Activated CD4-positive, alpha-beta T cell treated with anti-CD3 and anti-CD28 coated beads, Interleukin-2, amount 50 U/mL, for 4 hours (primary cell): ENCODE measurements at places on chromosomes 5 and 9.
A peak's percentile ranks its signal among the peaks of the same experiment; 100 is the strongest.

GRCh38 chr9:98193336-98193944 lies 1.0 kb upstream of the CORO2A start:
- DNase-seq = no peak

GRCh38 chr9:134466869-134467616 lies 140.8 kb downstream of the RXRA start:
- no peak for DNase-seq

- no peak for DNase-seq
Observed at GRCh38 chr9:112056996-112057395, 118.1 kb downstream of the SUSD1 start.

GRCh38 chr9:115341426-115341825 lies 223.5 kb upstream of the TNC start:
- no peak for DNase-seq

DNA sequence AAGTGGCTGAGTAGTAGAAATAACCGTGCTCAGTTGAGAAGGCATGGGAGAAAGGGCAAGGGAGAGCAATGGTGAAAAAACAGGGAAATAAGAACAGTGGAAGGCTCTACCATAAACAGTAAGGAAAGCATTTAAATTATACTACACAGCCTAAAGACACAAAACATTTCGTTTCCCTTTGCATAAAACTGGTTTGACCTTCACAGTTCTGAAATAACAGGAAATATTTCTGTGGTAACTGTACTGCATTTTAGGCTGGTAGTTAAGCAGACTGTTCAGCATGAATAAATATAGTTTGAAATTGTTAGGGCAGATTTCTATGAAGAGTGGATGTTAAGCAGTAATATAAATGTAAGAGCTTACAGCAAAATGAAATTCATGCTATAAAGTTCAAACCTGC lies 147.5 kb downstream of the CSNK1G3 start:
- no peak for DNase-seq

DNA sequence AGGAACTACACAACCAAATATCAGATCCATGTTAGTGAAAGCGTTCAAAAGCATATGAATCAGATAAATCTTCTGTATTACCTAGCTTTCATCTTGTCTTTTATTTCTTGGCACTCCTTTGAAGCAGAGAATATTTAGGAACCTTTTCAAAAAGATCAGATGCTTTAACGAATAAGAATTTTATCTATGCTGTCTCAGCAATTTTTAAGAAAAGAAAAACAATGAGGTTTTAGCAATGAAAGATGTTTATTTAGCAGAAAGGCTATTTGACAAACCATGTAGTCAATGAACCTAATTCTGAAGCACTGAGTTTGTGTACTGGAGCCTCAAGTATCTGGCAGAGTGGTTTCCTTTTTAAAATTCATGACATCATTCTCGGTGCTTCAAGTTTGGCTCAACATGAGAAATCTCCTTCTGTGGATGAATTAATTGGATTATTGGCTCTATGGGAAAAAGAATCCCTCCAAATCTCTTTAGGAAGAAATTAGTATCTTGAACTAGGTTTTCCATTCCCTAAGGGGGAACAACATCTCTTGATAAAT lies 534.7 kb downstream of the CAAP1 start:
- DNase-seq = no peak

- no peak for DNase-seq
Observed at GRCh38 chr9:17204611-17205152, 69.8 kb downstream of the CNTLN start.

DNA sequence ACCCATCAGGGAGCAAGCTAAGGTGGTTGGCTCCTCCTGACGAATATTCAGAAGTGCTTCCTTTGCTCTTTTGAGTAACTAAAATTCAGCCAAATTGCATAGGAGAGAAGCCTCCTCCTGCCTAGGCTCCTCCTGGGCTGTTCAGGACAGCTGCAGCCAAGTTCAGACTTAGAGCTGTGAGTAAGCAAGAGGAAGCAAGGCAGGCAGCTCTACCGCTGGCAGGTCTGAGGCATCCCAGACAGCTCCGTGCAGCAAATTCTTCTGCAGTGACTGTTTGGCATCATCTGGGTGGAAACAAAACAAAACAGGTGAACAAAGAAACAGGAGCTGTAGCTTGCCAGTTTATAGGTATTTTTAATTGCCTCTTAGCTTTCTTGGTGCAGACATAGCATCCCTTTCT lies 421.0 kb downstream of the GADD45G start:
- no peak for DNase-seq

DNA sequence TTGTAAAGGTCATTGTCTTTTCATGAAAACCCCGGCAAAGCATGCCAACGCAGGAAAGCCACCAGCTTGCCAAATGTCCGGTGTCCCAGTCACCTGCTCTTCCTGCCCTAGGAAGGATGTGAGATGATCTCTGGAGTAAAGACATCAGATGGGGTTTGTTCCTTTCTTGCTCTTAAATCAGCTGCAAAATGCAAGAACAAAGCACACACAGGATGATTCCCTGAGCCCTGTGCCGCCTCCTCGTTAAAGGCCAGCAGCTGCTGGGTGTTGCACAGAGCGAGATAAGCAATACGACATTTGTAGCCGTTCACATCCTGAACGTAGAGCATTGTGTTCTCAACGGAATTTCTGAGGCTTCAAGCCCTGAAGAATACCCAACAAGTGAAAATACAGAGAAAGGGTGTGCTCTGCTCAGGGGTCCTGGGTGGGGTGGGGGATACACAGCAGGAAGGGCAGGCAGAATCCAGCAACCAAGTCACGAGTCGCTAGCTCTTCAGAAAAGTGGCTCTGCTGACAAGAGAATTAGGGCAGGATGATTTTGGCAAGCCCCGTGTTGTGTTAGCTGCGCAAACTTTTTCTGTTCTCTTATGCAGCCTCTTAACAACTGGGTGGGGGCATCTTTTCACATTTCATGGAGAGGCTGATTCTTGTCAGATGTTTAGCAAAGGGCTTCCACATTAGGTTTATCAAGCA lies 229.2 kb upstream of the MAP3K1 start:
- DNase-seq = no peak

- no peak for DNase-seq
Observed at GRCh38 chr9:110371411-110372007, 33.8 kb upstream of the TXNDC8 start.

DNA sequence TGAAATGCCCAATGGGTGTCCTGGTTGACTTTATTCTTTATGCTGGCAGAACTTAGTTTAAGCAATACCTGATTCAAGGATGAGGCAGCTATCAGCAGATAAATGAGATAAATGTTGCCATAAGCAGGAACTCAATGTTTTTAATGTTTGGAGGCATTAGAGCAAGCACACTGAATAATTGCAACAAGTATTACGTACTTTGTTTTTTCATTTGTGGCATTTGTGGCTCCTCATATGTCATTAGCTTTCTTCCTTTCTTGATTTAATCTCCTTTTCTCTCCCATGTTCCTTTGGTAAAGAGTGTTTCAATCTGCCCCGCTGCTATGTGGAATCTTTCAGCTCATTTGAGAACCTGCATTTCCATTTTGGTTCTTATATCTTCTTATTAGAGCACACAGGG lies 6.4 kb upstream of the NR3C1 start:
- DNase-seq = no peak

DNA sequence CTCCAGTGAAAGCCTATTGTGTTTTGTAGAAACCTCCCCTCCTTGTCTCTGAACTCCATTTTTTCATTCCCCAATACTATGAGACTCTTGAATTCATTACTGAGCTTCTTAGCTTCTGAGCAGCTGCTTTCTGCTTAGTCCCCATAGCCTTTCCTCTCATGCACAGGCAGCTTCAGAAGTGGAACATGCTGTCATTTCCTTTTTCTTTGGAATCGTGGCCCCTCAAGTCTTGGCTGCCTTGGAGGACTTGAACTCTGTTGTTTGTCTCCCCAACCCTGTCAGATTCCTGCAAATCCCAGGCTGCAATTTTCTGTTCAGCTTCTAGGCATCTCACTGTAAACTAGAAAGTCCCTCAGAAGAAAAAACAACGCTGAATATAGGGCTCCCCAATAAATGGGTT lies 268.5 kb downstream of the ARRDC3 start:
- DNase-seq = no peak

GRCh38 chr9:21967702-21968101 lies 26.5 kb downstream of the CDKN2A start:
- DNase-seq = no peak

DNA sequence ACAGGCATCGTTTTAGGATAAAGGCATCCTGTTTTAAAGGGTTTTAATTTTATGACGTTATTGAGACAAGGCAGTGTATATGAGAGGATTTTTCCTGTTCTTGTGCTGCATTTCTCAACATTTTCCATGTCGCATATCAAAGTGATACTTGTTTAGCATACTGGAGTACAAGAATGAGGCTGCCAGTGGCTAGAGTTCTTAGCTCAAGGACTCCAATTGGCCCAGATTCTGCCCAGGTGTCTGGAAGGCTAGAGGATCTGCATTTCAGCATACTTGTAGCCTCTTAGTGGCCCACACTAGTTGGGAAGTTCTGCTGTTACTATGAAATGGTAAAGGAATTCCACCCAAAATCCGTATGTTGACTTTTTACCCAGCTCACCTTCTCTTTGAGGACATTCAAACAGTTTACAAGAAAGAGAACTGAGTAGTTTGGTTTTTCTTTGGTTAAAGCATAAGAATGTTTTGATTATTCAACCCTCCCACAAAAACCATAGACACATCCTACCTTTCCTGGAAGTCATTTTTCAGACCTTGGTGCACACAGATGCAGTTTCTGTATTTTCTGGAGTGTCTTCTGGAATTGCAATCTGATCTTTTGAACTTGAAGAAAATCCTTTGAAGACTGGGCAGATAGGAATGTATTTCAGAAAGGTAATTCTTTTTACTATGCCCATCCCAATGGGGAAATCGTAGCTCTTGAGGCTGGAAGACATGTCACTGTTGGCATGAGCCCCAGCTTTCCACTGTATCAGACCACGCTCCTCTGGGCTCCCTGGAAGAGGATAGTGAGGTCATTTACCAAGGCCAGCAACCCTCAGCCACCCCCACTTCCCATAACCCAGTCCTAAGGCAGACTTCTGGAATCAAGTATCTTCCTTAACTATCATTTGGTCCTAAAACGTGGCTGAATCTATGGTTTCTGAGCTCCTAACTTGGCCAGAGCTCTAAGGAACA lies 11.3 kb downstream of the SLC23A1 start:
- DNase-seq = no peak

DNA sequence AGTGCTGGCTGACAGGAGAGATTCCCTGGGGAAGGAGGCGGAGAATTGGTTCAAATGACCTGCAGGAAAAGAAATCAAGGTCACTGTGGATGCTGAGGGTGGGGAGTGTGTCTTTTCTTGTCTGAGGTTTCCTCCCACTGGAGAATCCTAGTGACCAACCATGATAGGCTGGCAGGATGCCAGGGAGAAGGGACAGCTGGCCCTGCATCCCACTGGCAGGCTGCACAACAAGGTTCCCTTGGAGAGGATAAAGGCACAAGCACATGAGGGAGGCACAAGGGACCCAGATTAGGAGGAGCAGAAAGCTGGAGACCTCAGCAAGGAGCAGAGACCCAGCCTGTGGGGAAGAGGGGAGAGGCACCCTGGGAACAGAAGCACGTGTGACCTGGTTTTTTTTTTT lies 11.4 kb upstream of the ZDHHC12 start:
- no peak for DNase-seq

DNA sequence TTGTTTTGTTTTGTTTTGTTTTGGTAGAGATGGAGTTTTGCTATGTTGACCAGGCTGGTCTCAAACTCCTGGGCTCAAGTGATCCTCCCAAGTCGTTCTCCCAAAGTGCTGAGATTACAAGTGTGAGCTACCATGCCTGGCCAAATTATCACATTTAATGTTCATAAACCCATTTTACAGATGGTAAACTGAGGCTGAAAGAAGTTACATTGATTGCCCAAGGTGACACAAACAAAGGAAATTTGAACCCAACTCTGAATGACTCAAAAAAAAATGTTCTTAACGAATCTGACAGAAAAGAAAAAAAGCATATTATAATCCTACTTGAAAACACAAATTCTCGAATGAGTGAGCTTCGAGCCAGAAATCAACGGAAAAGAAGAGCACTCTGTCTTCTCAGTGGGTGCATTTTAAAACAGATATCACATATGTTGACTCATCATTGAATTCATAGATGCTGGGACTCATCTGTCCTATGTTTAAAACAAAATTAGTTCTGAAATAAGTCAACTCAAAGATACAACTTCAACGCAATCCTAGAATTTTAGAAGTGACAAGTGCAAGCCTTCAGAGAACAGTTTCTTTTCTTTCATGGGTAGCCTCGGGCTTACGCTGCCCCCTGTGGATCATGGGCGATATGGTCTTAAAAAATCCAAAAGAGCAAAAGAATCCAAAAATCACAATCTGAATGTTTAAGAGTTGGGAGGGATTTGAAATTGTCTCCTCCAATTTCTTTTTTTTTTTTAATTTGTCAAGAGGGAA lies 28.4 kb downstream of the TIMD4 start:
- DNase-seq = peak; percentile 42

DNA sequence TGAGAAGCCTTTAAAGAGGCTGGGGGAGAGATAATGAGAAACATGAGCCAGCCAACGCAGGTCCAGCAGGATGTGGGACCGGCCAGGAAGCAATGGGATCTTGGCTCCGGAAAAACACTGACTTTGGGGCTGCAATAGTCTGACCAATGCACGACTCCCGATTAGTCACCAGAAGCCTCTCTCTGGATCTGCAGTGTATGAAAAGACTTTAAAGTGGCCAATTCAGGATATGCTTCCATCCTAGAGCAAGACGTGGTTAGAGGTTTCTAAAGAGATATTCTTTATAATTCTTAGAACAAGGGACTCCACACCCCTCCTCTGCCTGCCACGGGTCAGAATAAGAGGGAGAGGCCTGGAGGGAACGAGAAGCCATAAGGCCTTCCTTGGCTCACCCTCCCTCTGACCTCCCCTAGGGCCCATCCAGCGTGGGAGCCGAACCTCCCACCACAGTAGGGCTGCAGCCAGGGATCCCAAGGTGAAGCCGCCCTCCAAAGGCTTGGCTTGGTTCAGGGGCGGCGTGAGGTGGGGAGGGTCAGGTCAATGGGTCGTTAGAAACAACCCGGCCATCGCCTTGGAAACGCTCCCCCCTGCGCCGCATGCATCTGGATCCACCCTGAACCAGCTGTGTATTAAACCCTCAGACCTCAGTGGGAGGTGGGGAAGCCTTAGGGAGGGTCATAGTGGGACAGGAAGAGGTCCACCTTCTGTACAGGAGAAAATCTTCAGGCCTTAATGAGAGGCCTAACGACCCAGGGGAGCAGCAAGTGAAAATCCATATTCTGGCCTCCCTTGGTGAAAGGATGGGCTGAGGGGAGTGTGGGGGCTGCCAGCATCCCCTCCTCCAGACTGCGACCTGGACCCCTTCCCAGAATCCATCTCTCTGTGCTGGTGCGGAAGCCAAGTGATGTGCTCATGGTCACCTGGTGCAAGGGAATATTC lies 11.1 kb downstream of the FGF1 start:
- DNase-seq = no peak

- no peak for DNase-seq
Observed at GRCh38 chr5:92637247-92637646, 943.8 kb downstream of the NR2F1-AS1 start.

DNA sequence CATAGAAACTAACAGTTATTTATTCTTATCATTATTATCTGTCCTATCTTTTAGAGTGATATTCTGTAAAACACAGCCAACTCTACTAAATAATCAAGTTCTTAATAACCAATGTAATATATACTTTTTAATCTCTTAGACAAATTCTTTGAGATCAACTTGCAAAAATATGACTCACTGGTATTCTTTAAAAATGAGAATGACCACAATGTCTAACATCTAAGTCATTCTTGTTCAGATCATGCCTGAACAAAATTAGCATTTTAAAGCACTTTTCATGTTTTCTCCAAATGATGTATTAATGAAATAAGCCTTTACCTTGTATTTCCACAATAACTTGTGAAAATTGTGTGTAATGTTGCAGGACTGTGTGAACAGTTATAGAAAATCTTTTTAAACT lies 356.9 kb upstream of the RGMB start:
- DNase-seq = no peak

GRCh38 chr5:513216-514100 lies 10.8 kb downstream of the SLC9A3 start:
- DNase-seq = no peak
